Activated naive CD4-positive, alpha-beta T cell treated with Interleukin-2 at 50 U/mL for 16 hours (primary cell): ENCODE measurements at places on chromosomes 6 and 20.
A peak's percentile ranks its signal among the peaks of the same experiment; 100 is the strongest.

- no peak for DNase-seq
Observed at GRCh38 chr6:120237221-120237620, 887.7 kb upstream of the MAN1A1 start.

- DNase-seq = no peak
Observed at GRCh38 chr6:10854922-10855632, 16.7 kb upstream of the MAK start.

DNA sequence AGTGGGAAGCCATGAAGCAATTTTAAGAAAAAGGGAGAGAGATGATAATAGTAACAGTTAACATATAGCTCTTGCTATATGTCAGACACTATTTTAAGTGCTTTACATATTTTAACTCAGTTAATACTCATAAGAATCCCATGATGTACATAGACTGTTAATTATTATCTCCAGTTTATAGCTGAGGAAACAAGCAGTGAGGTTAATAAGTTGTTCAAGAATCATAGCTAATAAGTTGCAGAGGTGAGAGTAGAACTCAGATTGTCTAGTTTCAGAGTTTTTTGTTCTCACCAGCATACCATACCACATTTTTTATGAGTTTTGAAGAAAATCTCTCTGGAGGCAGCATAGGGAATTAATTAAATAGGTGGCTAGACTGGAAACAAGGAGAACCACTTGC, 144.6 kb upstream of the MMS22L start:
- no peak for DNase-seq

DNA sequence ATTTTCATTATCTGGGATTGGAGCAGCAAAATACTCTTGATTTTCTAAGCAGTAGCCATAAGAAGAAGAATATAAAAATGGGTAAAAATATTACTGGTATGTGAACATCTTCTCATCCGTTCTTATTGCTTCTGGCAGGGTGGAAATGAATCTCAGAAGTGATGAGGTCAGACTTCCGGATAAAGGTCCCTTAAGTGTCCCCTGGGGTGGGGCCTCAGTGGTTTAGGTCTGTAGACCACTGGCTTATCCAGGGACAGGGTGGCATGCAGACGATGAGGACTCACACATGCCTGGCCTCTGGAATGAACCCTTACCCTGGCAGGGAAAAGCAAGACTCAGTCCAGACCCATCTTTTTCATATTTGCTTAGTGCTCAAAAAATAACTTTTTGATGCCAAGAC, 143.3 kb downstream of the UST start:
- no peak for DNase-seq

DNA sequence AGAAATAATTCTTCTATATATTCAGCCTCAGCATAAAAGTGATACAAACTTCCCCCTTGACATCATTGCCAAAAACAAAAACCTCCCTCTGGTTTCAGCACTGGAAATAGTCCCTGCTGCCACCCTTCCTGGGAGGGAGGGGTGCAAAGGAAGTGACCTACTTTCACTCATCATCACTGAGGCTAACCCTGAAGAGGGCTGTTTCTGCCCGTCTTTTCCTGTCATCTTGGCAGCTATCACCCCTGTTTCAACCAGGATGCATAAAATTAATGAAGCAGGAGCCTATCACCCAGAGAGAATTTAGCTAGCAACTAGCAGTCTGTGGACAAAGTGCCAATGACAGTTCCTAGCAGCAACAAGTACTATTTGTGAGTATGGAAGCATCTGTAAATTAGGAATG, 397.8 kb downstream of the LAMA2 start:
- peak; percentile 56 for DNase-seq

DNA sequence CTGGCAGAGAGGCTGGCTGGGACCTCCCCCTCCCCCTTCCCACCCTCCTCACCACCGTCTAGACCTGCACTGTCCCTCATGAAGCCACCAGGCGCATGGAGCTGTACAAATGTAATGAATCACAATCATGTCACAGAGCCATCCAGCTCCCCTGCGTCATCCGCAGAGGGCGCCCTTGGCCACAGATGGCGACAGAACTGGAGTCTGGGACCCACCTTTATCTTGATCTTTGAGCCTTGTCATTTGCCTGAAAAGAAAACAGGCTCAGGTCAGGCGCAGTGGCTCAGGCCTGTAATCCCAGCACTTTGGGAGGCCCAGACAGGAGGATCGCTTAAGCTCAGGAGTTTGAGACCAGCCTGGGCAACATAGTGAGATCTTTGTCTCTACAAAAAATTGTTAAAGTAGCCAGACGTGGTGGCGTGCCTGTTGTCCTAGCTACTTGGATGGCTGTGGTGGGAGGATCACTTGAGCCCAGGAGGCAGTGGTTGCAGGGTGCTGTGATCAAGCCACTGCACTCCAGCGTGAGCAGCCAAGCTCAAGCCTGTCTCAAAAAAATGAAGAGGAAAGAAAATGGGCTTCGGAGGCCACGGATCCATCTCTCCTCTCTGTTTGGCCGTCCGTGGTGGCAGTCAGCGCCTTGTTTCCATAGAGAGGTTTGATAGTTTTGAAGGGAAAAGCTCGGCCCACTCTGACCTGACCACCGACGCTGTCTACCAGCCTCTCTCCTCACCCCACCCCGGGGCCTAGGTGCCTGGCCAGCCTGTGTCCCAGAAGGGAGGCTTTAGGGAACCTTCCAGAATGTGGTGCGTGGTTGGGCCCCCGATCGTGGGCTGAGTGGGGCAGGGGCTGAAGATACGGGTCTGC, 6.2 kb downstream of the COL9A3 start:
- no peak for DNase-seq

DNA sequence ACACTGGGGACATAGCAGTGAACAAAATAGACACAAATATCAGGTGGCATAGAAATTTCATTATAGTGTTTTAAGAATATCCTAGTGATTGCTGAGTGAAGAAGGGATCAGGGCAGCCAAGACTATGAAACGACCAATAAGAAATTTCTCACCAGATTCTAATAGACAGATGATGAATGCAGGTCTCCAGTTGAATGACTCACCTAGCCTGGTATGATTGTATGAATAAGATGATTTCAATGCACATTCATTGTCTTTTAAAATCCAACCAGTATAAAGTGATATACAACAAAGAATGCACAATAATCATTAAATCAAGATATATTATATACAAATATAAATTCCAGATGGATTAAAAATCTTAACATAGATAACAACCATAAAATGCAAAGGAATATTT, 124.5 kb upstream of the TENT5A start:
- no peak for DNase-seq

DNA sequence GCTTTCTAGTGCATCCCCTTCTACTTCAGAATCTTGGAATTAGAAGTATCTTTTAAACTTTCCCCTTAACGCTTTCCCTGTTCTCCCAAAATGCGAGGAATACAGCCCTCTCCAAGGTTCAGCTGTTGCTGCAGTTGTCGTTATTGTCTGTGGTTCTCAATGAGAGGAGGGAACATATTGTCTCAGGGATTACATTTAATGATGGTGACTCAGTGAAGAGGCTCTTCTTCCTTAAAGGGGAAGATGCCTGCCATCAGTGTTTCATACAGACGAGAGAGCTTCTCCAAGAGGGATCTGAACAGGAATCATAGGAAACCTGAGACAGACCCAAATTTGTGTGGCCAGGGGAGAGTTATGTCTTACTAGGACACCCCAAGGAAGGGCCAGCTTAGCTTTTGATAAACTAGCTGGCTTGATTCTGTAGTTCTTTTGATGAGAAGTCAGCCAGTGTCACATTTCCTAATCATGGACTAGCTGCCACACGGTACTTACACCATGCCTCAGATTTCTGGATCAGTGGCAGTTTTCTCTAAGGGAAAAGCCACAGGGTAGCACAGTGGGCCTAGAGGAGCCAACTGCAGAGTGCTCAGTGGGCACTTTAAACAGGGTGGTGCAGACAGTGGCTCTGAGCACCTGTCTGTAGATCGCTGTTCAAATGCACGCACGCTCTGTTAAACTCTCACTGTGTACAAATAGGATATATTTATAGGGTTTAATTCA, 59.7 kb upstream of the TMEM181 start:
- no peak for DNase-seq

- no peak for DNase-seq
Observed at GRCh38 chr20:54219751-54220426, 12.0 kb downstream of the PFDN4 start.

- DNase-seq = no peak
Observed at GRCh38 chr6:116115781-116116180, 10.2 kb downstream of the COL10A1 start.

DNA sequence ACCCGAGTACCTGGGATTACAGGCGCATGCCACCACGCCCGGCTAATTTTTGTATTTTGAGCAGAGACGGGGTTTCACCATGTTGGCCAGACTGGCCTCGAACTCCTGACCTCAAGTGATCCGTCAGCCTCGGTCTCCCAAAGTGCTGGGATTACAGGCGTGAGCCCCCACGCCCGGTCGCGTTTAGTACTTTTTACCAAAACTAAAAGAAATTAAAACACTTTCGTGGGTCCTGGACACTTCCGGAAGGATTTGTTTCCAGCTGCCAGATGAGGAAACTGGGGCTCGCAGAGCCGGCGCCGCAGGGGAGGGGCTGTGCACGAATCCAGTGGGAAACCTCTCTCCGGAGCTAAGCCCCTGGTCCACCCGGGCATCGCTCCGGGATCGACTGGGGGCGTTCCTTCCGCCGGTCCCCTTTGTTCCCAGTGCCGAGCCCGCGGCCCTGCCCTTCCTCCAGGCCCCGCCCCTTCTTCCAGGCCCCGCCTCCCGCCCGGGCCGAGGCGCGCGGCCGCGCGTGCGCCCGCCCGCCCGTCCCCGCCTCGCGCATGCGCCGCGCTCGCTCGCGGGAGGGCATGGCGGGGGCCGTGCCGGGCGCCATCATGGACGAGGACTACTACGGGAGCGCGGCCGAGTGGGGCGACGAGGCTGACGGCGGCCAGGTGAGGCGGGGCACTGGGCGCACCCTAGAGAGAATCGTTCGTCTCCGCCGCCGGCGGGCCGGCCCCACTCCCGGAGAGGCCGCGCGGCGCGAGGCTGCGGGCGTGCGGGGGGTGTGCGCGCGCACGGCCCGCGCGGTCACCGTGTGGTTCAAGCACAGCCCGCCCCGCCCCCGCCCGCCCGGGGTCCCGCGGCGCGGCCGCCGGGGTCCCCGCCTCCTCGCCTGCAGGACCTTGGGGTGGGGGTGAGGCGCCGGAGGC, at the start of gene NELFCD:
TSS of gene NELFCD (plus strand) at position 546 of the 917 bp plus-strand sequence. CDS start at position 600, 54 bp downstream.
- peak; percentile 89 for DNase-seq

- no peak for DNase-seq
Observed at GRCh38 chr6:43170417-43170930, 595 bp upstream of the SRF start.

DNA sequence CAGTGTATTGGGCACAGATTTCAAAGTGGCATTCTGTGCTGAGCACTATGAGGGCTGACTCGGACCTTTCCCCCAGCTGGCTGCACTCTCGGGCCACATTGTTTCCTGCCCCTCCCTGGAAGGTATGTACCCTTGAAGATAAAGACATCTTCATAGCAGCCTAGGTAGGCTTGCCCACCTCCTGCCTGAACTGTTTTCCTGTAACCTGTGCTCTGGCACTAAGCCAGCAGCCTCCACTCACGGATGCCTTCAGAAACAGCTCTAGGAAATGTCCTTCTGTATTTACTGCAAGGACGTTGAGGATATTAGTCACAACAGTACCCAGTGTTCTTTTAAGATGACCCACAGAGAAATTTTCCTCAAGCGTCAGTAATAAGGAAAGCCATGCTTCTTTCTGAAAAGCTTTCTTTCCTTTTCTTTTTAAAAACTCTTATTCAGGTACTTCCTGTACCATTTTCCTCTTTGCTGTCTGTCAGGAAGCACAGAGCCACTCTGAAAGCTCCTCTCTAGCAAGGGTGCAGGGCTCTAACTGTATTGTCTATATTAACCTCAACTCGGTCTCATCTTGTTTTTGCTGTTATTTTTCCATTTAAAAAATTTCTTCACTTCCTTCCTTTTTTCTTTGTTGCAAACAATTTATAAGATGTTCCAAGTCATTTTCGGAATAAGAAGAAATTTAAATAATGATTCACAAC, 43.5 kb downstream of the TTI1 start:
- no peak for DNase-seq

DNA sequence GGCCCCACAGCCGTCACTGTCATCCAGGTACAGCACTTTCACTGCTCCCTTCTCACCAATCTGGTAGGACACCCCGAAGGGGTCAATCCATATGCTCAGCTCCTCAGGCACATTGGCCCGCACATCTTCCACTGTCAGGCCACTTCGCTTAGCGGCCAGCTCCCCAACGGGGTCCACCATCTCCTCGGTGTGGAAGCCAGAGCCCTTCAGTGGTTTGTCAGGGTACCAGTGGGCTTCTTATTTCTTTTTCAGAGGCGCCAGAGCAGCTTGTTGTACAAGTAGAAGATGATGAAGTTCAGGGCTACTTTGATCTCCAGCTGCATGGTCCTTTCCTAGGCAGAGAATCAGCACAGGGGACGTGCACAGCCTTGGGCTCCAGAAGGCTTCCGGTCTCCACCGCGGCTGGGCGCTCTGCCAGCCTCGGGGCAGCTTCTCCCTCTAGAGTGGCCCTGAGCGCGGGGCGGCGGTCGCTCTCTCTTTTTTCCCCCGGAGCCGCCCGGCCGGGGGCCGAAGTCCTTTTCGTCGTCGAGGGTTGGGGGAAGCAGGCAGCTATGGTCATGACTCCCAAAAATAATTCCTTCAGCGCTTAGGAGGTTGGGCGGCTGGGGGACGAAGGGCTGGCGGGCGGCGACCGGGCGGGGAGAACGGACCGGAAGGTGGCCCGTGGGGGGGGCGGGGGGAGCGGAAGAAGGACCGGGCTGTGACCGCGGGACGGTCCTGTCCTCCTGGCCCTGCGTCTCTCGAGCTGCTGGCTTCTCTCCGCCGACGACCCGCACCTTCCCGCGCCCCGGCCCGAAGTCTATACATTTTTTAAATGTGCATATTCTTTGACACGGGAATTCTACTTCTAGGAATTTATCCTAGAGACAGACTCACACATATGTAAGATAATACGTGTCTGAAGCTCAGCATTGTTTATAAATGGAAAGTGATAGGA, 6.5 kb upstream of the ZSCAN9 start:
- DNase-seq = no peak

DNA sequence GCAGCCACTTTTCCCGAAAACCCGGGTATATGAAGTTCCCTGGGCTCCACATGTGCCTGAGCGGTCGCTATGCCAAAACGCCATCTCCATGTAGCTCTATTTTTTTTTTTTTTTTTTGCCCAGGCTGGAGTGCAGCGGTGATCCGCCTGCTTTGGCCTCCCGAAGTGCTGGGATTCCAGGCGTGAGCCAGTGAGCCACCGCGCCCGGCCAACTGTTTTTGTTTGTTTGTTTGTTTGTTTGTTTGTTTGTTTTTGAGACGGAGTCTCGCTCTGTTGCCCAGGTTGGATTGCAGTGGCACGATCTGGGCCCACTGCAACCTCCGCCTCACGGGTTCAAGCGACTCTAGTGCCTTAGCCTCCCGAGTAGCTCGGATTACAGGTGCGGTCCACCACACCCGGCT, 237.5 kb upstream of the IRAK1BP1 start:
- DNase-seq = no peak

DNA sequence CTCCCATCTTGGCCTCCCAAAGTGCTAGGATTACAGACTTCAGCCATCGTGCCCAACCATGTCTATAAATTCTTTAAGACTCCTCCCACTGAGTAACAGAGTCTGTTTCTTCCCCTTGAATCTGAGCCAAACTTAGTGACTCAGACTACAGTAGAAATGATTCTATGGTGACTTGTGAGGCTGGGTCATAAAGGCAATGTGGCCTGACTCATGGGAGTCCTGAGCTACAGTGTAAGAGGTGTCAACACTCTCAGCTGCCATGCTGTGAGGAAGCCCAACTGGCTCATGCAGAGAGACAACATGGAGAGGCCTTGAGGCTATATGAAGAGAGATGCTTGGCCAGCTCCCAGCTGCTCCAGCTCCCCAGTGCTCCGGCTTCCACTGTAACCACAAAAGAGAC, 5.2 kb upstream of the NRSN2 start:
- DNase-seq = peak; percentile 52

GRCh38 chr6:54291738-54292137, 16.5 kb upstream of the TINAG start:
- DNase-seq = no peak

- DNase-seq = peak; percentile 74
Observed at GRCh38 chr20:3071610-3072529, at the start of gene OXT. Gene OXT (plus strand): TSS chr20:3071620. CDS start chr20:3071656, 36 bp downstream.
